ENCODE measurements at places on chromosomes 5 and 9.

DNA sequence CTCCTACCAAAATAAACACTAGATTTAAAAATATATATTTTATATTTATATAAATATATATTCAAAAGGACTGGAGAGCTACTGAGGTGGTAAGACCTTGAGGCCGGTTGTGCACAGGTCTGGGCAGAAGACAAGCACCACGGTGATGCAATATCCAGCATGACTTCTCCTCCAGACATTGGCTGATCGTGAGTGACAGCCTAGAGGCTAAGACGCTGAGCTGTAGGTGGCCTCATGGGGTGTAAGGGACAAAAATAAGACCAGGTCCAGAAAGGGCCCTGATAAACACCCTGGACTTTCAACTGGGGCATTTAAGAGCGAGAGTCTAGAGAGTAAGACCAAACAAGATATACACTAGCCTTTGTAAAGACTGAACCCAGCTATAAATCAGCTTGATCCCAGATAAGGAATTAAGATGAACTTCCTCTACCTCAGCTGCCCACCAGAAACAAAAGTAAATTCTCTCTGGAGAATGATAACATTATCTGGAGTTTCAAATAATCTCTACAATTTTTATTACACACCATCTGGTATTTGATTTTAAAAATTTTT lies 14.2 kb upstream of the C5orf47 start:
- DNase-seq, result no peak

GRCh38 chr5:110362261-110362660 lies 364.2 kb downstream of the TMEM232 start:
- no peak for DNase-seq

DNA sequence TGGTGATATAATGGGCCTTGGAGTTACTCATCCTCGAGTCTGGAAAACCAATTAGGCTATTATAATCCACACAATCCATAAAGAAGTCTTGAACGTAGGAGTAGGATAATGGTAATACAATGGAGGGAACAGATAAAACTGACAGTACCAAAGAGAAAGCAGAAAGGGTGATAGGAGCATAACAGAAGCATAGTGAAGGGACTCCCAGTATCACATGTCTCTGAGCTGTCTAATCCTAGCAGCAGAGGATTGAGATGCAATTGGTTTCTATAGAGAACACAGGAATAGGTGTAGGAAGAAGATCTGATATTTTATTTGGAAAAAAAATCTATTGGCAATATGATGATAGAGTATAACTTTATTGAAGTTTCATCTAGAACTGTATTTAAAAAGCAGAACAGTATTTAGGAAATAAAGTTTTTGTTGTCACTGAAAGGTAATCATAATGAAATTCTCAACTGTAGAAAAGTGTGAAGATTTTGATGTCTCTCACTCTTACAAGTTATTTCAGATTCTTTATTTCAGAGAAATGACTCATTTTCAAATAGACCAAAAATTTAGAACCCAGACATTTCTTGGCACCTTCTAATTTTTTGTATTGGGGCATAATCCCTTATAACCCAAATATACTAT lies 25.4 kb downstream of the SRFBP1 start:
- no peak for DNase-seq

DNA sequence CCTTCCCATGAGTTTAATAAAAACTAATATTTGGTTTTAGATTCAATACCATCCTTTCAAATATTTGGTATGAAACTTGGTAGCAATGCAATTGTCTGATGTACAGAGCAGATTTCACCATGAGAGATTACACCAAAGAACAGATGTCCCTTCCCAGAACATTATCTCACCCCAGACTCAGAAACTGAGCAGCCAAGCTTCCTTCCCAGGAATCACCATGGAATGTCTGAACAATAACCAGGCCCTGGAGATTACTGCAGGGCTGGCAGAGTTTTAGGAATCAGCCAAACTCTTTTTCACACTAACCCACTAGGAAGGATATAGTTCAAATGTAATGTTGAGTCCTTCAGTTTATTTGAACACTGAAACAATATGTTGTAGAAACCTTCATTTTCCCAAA lies 23.9 kb downstream of the CLTA start:
- DNase-seq, result no peak

DNA sequence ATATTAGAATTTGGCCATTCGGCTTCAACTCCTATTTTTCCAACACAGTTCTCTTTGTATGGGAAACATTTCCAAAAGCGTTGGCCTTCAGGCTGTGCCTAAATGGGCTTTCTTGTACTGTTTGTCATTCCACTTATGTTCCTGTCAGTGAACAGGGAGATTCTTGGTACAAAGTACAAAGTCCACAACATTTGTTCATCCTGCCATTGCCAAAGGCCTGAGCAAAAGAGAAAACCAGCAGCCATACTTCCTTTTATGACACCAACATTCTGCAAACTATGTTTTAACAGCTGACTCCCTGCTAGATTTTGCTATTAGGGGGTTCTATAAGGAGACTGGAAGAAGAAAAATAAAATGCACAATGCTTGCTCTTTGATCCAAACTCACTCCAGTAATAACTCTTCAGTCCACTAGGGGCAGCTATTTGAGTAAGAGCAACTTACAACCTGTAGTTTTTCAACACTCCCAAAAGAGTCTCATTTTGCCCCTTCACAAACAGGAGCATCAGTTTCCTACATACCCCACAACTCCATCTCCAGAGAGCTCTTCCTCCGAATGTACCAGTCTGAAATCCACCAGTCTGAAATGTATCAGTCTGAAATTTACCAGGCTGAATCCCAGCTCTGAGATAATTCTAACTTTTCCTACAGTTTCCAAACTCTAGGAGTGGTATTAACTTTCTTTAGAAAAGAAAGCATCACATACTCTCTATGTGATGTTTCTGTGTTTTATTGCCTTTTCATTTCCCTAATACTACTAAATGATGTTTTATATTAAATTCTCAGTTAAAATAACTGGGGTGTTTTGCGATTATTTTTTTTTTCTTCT lies 693.8 kb downstream of the DNAH5 start:
- peak; percentile 54 for DNase-seq

DNA sequence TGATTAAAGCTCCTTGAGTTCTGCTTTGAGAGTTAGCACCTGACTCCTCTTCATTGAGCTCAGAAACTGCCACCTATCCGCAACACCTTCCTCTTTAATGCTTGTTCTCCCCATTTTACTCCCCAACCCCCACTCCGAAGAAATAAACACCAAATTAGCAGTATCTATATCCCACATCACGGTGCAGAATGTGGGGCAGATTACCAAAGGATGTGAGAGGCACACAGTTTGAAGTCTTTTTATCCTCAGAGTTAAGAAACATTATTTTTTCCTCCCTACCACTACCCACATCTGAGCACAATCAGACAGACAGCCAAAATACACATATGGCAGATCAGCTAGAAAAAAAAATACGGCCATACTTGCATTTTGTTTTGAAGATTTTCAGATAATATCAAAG lies 26.1 kb upstream of the IL7R start:
- no peak for DNase-seq

- DNase-seq, result no peak
These were observed 15.9 kb upstream of the SEMA4D start for GRCh38 chr9:89513837-89514236.

DNA sequence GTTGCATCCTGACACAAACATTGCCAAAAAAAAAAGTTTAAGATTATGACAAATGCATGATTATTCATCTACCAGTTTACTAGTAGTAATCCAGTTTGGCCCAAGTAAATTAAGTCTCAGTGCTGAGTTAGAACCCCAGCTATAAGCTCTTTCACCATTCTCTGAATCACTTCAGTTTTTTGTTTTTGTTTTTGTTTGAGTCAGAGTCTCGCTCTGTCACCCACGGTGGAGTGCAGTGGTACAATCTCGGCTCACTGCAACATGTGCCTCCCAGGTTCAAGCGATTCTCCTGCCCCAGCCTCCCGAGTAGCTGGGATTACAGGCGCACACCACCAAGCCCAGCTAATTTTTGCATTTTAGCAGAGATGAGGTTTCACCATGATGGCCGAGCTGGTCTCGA lies 1.5 kb upstream of the PCYOX1L start:
- DNase-seq, result no peak

DNA sequence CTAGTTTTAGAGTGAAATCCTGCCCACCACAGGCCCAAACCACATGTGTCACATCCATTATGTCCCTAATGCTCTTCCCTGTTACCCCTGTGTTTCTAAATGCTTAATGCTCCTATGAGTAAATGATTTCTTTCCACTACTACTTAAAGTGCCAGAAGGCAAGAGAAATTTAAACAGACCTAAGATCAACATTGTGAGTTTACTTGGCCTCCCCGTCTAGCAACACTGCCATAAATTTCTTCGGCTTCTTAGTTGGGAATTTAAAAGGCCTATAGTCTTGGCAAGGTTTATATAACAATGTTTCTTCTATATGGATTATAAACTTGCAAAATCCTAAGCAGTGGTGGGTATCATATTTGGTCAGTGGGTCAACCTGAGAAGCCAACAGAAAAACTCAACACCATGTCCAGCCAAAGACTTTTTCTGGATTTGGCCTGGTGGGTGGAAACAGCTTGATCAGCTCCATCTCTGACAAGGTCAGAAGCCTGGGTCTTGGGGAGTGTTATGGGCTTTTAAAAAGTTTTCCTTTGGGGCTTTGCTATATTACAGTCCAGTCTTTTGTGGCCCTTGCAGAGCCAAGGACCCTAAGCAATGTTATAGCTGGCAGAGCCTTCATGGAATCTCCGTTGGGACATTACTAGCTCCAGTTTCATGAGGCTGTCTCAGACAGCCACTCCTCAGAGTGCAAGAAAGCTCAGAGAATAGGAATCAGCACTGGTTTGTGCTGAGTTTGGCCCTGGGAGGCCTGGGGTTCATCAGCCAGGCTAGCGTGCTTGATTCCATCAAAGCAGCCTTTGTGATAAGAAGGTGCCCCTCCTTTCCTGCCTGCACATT lies 119.8 kb downstream of the PRDM6 start:
- no peak for DNase-seq

DNA sequence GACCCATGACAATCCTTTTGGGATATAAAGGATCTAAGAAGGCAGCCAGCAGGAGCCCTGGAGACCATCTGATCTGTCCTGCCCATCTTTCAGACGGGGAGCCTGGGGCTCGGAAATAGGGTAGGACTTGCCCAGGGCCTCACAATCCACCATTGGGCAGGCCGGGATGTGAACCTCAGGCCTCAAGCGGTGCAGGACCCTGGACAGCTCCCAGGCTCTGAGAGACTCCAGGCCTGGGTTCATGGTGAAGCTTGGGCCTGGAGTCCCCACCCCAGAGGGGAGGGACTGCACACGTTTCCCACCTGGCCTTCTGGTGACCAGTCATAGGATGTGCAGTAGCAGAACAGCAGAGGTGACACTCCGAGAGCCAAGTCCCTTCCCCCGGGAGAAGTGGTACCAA lies 36.6 kb upstream of the RAPGEF1 start:
- DNase-seq, result peak; percentile 92

DNA sequence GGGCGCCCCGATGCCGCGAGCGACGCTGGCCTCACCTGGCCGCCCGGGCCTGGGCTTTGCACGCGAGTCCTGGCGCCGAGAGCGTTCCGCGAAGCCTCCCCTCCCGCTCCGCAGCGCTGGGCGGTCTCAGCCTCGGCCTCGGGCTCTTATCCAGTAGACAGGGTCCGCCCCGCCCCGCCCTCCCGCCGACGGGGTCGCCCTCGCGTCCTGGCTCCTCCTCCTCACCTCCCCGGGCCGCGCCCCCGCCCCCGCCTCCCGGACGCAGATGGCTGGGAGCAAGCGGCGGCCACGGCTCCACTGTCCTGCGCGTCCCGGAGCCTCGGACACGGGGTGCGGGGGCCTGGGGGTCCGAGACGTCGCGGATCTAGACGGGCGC lies at the start of gene SLC6A3:
TSS of gene SLC6A3 (minus strand) at position 128 of the 376 bp plus-strand sequence. CDS start 2,243 bp downstream, outside the sequence.
- DNase-seq, result peak; percentile 95

DNA sequence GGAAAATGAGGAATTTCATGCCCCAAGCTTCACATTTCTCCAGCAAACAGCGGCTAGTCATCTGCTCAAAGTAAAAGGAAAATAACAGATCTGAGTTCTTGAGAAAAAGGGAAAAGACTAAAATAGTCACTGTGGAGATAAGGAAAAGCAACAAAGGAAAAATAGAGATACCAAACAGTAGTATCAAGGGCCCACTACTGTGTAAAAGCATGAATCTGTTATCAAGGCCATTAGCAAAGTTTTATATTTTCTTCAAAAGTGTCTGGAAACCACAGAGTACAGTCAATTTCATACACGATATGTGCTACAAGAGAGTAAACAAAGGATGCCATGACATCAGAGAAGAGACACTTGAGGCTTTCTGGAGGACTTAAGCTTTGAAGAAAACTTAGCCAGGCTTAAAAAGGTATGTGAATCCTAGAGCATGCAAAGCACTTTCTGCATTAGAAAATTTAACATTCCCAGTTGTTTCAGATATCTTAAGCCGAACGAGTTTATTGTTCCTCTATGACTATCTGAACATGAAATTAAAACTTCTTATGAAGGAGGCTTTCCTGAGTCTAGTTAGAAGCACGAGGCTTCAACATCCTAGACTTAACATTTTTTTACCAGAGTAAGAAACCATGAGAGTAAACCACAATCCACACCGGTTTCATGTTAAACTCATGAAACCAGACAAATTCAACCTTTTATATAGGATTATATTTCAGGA lies 1.2 kb downstream of the TTC33 start:
- no peak for DNase-seq

GRCh38 chr5:137022043-137022442 lies 477.1 kb downstream of the SPOCK1 start:
- DNase-seq, result no peak

GRCh38 chr9:138074516-138074915 lies 196.9 kb downstream of the CACNA1B start:
- no peak for DNase-seq

- no peak for DNase-seq
These were observed 48.2 kb downstream of the KIF2A start for GRCh38 chr5:62354028-62354874.

- DNase-seq, result no peak
These were observed 130.2 kb downstream of the HSD17B3 start for GRCh38 chr9:96171728-96172127.
